B cell (primary cell): ENCODE measurements at places on chromosomes 2 and 18.

GRCh38 chr18:5943514-5943913 lies 48.2 kb upstream of the TMEM200C start:
- no peak overlapping the region for H3K4me3 ChIP-seq
- no peaks in the 10 kb centered on the region for H3K4me1 ChIP-seq
- no peaks in the 10 kb centered on the region for H3K27me3 ChIP-seq
- no peak overlapping the region for H3K27ac ChIP-seq
- DNase-seq: no peak

DNA sequence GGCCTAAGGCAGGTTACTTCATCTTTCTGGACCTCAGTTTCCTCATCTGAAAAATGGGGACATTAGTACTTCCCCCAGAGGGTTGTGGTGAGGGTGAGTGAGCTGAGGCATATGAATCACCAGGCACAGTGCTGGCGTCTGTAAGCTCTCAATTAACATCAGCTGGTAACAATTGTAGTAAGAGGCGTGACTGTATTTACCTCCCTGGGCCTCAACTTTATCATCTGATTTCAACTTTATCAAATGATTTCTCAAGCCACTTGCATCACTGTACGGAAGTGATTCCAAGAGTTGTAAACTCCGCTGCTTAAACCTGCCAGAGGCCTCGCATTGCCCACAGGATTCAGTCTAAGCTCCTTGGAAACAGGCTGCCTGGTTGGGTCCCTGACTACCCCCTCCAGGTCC lies 53.6 kb upstream of the PKDCC start:
- H3K36me3 ChIP-seq: no peaks in the 10 kb centered on the region
- H3K4me1 ChIP-seq: no peaks in the 10 kb centered on the region
- H3K27ac ChIP-seq: no peak overlapping the region

GRCh38 chr2:3703236-3703756 lies at the start of gene DCDC2C:
DCDC2C (plus strand) TSS chr2:3703575; CDS start chr2:3703752, 177 bp downstream.
- no peak within 1 kb of the TSS for H3K27ac ChIP-seq
- H3K4me1 ChIP-seq: no peaks in the 10 kb centered on the region
- DNase-seq: no peak
- no peak within 1 kb of the TSS for H3K4me3 ChIP-seq
- peaks cover 12% of the 10 kb centered on the region for H3K27me3 ChIP-seq

GRCh38 chr2:127355407-127356008 lies 32.3 kb downstream of the MAP3K2 start:
- peaks cover 4% of the 10 kb centered on the region for H3K36me3 ChIP-seq
- DNase-seq: peak; percentile 64
- no peak overlapping the region for H3K4me3 ChIP-seq
- peak overlapping the region; percentile 1 for H3K27ac ChIP-seq
- peaks cover 6% of the 10 kb centered on the region for H3K4me1 ChIP-seq

GRCh38 chr2:100766806-100767205 lies 53.1 kb upstream of the NPAS2 start:
- no peaks in the 10 kb centered on the region for H3K27me3 ChIP-seq
- H3K4me1 ChIP-seq: no peaks in the 10 kb centered on the region
- no peak overlapping the region for H3K4me3 ChIP-seq
- DNase-seq: no peak

GRCh38 chr2:74417763-74418162 lies 3.7 kb downstream of the C2orf81 start:
- H3K36me3 ChIP-seq: no peaks in the 10 kb centered on the region
- H3K4me3 ChIP-seq: no peak overlapping the region
- no peaks in the 10 kb centered on the region for H3K27me3 ChIP-seq

DNA sequence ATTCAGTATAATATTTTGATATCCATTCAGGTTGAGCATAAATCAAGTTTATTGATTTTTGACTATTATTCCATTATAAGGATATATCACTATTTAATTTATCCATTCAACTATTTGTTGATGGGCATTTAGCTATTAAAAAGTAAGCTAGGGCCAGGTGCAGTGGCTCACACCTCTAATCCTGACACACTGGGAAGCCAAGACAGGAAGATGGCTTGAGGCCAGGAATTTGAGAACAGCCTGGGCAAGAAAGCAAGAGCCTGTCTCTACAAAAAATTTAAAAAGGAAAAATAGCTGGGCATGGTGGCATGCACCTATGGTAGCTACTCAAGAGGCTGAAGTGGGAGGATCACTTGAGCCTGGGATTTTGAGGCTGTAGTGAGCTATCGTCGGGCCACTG lies 183.5 kb downstream of the HNMT start:
- H3K27me3 ChIP-seq: no peaks in the 10 kb centered on the region
- DNase-seq: no peak
- H3K27ac ChIP-seq: no peak overlapping the region
- H3K36me3 ChIP-seq: no peaks in the 10 kb centered on the region

DNA sequence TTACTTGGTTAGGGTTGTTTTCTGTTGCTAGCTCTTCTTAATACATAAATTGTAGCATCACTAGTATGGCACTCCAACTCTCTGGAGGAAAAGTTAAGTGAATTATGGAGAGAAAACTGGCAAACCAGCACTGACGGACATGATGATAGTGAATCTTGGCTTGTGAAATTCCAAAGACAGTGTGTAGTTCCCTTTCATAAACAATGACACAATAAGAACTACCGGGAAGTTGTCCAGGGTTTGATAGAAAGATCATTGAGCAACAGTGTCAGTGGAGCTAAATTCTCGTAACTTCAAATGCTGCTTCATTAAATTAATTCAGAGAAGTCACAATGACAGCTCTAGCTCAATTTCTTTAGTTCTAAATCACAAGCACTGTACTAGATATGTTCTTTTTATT lies 66.5 kb downstream of the RIT2 start:
- H3K4me1 ChIP-seq: no peaks in the 10 kb centered on the region
- H3K27ac ChIP-seq: no peak overlapping the region
- H3K27me3 ChIP-seq: no peaks in the 10 kb centered on the region
- no peaks in the 10 kb centered on the region for H3K36me3 ChIP-seq

DNA sequence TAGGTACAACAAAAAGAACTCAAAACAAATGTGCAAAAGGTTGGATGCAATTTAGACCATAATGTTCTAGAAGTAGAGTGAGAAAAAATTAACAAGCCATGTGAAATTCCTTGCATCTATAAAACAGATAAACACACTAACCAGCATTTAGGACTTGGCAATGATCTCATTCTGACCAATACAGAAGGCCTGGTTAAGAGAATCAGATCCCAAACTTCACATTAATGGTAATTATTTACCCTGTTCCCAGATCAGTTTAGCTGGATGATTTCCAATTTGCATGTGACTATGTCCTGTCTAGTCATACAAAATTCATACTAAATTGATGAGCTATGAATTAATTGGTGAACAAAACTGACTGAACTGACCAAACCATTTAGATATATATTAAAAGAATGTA lies 98.4 kb upstream of the FIGN start:
- no peaks in the 10 kb centered on the region for H3K27me3 ChIP-seq
- no peaks in the 10 kb centered on the region for H3K36me3 ChIP-seq
- H3K4me3 ChIP-seq: no peak overlapping the region

DNA sequence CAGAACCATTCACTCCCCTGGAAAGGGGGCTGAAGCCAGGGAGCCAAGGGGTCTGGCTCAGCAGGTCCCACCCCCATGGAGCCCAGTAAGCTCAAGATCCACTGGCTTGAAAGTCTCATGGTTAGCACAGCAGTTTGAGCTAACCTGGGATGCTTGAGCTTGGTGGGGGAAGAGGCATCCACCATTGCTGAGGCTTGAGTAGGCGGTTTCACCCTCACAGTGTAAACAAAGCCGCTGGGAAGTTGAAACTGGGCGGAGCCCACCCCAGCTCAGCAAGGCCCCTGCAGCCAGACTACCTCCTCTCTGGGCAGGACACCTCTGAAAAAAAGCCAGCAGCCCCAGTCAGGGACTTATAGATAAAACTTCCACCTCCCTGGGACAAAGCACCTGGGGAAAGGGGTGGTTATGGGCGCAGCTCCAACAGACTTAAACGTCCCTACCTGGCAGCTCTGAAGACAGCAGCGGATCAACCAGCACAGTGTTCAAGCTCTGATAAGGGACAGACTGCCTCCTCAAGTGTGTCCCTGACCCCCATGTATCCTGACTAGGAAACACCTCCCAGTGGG lies 14.7 kb upstream of the TTC32 start:
- no peaks in the 10 kb centered on the region for H3K27me3 ChIP-seq
- DNase-seq: no peak
- no peak overlapping the region for H3K4me3 ChIP-seq
- H3K27ac ChIP-seq: no peak overlapping the region

DNA sequence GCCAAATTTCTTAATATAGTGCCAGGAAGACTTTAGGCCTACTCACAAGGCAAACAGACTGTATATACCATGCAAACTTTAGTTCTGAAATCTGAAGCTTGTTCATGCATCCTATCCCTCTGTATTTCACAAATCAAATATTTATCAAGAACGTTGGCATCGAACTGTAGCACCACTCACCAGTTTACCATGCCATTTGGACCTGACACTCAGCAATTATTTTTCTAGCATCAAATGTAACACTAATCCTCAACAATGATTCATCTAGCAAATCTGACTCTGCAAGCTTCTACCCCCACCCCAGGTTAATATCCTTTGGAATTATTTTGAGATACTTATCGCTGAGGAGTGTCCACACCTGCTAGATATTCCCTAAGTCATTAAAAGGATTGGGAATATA lies 1506.6 kb downstream of the LRP1B start:
- no peak for DNase-seq
- no peak overlapping the region for H3K27ac ChIP-seq
- H3K4me3 ChIP-seq: no peak overlapping the region
- H3K36me3 ChIP-seq: no peaks in the 10 kb centered on the region
- no peaks in the 10 kb centered on the region for H3K27me3 ChIP-seq

DNA sequence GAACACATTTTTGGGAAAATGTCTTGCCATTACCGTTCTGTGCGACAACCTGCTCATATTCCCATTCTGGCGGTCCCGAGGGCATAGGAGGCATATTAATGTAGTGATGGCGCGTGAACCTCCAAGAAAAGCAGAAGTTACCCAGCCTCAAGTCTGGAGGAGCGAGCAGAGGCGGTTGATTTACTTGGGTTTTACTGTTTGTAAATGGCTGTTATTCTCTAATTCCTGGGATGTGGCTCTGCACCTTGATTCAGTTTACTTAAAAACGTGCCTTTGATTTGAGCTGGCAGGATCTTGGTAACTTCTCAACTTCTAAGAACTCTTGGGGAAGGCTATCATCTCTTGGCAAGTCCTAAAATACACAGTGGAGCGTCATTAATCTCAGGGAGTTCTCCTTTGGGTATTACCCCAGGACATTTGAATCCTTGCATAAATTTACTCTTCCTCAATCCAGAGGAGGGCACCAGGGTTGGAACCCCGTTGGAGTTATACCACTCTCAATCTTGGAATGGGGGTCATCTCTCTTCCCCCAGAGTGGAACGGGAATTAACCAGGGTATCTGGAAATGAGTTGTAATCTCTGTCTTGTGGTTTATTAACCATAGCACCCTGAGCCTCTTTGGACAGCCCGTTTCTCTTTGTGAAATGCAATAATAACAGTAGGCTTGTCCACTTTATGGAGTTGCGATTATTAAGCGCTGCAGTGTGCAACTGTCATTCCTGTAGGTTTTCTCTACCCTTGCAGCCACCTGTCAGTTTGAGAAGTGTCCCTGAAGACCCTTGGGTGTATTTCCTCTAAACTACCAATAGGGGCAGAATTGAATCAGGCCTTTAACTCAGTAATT lies 2.1 kb downstream of the HK2 start:
- H3K4me3 ChIP-seq: peak overlapping the region; percentile 94
- peaks cover 10% of the 10 kb centered on the region for H3K4me1 ChIP-seq
- H3K27me3 ChIP-seq: no peaks in the 10 kb centered on the region
- peak overlapping the region; percentile 69 for H3K27ac ChIP-seq
- no peaks in the 10 kb centered on the region for H3K36me3 ChIP-seq
